T1000 (cell line): ENCODE measurements at places on chromosomes 6 and 20.

GRCh38 chr6:133957780-133958242 lies 4.8 kb downstream of the TBPL1 start:
- no peak for DNase-seq

GRCh38 chr6:75492386-75493153 lies 1.0 kb downstream of the FILIP1 start:
- no peak for DNase-seq

GRCh38 chr6:1327630-1328029 lies 15.7 kb downstream of the FOXQ1 start:
- no peak for DNase-seq

GRCh38 chr6:150088481-150089154 lies 19.7 kb upstream of the ULBP3 start:
- DNase-seq = no peak

DNA sequence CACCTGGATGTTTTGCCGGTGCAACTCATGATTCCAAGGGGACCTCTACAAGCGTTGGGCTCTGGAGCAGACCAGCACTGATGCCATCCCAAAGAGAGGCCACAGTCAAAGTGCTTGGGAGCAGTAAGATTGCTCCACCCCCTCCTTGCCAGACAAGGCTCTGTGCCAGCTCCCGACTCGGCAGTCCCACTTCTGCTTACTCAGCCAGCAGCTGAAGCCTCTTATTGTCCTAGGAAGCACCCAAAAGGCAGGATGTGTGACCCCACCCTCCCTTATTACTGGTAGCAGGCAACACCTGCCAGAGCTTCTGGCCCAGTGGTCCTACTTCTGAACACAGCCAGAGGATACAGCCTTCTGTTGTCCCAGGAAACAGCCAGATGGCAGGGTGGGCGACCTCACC lies 614.2 kb downstream of the TENT5A start:
- DNase-seq = no peak

DNA sequence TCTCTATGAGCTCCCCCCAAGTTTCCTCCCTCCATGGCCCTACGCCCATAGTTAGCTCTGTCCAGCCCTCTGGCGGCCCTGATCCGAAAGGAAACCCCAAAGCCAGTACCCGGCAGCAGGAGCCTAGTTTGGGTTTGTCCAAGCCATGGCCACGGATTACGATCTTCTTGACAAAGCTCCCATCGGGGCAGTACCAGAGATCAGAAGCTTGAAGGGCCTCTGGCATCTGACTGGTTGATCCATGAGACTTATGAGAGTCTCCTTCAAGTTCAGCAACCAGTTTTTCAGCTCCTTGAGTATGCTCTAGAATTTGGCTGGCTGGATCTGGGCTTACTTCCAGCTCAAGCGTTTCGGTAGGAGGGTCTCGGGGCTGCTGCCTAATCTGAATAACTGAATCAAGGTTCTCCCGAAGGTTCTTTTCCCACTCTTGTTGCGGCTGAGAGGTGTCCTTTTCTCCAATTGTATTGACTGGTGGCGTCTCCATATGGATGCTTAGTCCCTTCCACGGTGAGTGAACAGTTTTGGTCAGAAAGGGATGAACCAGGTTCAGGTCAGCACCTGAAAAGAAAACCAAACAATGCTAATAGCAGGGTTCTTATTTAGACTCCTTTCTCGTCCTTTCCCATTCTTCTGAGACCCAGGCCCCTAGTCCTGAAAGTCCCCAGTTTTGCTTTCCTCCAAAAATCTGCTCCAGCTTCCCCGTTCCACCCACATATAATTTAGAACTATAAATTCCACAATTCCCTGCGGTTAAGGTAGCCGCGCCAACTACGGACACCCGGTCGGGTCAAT lies 595 bp downstream of the FKBPL start:
- DNase-seq = no peak

DNA sequence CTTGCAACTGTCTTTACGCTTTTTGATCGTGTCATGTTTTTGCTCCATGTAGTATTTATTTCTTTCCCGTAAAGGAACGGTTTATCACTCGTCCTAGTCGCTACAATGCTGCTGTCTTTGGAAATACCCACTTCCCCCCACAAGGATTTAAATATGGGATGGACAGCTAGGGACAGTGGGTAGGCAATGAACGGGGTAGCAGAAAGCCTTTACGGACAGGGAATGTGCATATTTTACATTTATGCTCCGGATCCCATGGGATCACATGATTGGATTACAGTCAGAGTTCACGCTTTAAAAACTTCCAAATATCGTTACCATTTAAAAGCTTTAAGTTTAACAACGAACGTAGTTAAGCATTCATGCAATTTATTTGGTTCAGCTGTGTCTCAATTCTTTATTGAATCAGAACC lies 1.2 kb downstream of the HIVEP1 start:
- DNase-seq = no peak

DNA sequence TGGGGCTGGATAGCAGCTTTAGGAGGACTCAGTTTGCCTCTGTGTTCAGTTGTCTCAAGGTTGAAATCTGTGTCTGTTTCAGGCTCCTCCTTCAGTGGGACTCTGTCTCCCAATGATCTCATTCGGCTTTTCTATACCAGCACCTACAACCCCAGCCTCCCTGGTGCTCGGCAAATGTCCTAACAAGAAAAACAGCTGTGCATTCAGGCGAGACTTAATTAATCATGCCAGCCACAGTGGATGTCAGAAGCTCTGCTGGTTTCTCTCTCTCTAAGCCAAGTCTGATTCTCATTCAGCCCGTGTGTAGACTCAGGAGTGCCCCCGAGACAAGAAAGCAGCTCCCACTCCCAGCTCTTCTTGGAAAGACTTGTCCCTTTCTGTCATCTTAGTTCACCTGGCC lies 46.8 kb downstream of the SUN5 start:
- no peak for DNase-seq

DNA sequence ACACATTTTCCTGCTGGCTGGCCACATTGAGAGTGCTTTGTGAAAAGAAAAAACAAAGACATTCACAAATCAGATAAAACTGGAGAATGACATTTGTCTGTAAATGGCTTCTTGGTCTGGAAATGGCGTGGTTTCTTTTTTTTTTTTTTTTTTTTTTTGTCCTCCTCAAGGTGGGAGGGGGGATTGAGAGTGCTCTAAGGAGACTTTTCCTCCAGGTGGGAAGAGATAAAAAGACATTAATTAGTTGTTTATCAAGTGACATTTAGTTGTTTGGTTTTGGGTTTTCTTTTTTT lies 40.4 kb downstream of the GNAS start:
- no peak for DNase-seq
